ENCODE measurements at places on chromosomes 7 and 10.

- no peak for DNase-seq
Observed at GRCh38 chr7:36810032-36810431, 85.7 kb upstream of the AOAH start.

- DNase-seq = no peak
Observed at GRCh38 chr7:117937753-117938483, 64.7 kb upstream of the CTTNBP2 start.

DNA sequence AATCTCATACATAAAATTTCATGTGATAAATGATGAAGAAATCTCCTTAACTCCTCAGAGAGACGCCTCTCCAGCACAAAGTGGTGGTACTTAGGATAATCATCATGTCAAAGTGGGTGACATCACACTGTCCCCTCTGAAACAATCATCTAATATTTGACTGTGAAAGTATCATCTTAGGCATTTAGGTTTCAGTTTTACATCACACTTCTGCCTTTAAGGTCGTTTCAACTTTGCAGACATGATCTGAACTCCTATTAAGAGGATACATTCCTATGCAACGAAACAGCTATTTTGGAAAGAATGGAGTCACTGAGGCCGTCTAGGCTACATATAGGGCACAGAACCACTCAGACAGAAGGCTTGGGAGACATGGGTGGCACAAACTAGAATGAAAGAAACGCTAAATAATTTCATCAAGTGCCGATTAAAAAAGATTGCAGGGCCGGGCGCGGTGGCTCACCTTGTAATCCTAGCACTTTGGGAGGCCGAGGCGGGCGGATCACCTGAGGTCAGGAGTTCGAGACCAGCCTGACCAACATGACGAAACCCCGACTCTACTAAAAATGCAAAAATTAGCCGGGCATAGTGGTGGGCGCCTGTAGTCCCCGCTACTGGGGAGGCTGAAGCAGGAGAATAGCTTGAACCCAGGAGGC lies 2.0 kb downstream of the VOPP1 start:
- no peak for DNase-seq

DNA sequence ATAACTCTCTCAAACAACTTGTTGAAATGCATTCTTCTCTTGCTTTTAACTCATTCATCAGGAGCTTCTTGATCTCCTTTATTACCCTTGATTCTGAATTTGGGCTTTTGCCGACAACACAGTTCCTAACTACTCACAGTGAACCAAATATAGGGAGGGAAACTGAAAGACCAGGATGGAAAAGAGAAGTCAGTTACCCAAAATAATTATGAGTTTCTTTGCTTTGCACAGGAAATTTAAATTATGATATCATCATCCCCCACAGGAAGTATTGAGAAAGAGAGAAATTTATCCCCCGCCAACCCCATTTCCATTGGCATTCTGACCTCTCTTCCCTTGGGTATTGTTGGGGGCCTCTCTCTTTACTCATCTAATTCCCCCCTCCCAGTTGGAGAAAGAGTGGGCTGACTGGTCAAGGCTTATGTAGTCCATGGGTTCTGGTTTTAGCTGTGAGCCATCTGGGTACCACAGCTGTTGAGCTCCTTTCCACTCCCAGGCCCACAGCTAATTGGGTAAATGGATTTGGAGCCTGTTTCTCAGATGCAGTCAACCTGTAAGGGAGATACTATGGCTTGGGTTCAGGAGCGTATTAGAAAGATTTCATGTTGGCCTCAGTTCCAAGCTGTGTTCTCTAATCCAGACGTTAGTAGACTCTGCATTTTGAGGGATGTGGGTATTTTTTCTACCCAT lies 109.0 kb downstream of the FZD1 start:
- no peak for DNase-seq

DNA sequence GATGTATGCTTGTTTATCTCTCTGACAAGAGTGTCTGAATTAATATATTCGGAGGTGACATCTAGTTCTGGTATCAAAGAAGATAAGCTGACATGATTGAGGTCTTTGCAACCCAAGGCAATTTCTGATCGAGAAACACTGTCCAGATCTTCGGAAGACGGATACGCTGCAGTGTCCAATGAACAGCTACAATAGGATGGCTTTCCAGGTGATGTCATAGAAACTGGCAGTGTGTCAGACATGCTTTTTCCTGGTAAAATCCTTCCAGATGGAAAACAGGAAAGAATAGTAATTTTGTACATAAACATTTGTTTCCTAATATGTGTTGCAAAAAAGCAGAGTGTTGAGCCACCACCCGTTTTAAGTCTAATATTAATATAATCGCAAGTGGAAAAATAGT lies 33.4 kb downstream of the VWDE start:
- no peak for DNase-seq

DNA sequence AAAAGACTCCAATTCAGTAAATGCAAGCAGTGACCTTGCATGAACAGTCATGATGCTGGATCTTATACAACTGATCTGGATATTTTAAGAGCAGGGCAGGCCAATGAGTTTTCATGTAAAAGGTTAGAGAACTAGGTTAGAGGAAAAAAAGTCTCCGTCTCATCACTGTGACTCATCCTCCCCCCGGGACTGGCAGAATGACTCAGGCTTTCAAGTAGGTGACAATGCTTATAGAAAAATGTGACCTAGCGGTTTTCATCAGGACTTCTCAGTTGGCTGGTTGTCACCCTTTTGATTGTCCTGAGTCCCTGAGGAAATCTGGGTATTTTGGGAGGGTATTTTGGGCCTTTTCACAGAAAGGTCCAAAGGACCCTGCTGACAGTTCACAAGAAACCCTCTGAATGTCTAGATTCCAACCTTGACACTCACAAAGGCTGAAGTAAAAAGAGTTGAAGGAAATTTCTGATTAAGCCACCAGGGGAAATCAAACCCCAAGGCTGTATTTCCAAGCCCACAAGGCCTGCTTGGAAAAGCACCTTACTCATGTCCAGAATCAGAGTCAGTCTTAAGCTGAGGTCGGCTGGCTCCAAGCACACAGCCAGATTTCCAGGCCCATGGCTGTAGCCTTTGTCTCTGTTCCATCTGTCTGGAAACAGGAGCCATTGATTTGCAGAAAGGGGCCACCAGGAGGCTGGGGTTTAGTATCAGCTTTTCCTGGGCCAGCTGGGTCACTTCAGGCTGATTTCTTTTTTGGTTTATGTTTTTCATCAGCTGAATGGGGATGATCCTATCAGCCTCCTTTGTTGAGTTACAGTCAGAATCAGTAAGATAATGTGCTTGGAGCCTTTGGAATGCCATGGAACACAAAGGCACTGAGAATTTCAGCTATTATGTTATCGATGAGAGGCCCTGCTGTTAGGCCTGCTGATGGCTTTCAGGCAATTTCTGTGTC lies 226.4 kb upstream of the HABP2 start:
- no peak for DNase-seq

DNA sequence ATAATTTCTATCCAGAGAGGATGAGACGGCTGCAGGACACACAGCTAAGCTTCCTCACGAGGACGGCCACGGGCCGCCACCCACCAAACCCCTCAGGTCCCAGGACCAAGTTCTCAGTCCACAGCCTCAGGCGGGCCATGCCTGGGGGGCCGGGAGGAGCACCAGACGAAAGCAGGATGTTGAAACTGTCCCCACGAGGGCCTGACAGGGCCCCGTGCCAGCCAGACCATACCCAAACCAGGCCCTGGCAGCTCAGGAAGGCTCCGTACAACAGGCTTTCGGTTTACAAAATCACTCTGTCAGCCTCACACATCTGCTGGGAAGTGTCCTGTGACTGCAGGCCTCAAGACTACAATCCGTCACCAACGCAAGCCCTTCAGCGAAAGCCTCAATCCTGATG lies 14.5 kb downstream of the TUBGCP2 start:
- no peak for DNase-seq

DNA sequence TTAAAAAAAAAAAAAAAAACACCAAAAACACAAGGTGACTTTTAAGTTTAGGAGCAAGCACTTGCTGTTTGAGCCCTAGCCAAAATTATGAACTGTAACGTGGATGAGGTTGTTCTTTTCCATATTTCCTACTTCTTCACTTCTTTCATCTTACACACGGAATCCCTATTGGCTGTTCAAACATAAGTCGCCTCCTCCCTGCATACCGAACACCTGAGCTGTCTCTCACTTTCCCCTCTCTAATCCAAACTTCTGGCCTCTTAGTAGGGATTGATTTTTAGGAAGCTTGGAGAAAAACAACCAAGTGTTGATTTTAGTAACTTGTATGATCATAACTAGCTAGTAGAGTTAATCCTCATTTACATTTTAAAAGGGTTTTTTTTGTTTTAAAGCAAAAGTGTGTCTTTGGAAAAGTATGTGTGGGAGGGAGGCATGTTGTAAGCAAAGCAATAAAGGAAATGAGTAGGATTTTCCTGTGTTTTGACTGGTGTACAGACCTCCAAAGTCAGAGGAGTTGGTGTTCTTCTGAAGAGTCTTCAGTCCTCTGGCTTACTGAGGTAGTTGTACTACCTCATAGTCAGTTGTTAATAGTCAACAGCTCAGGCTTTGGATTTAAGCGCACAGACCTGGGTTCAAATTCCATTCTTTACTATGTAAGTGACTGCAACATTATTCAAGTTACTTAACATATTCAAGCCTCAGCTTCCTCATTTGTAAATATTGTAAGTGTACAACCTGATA lies 39.3 kb downstream of the RABGEF1 start:
- no peak for DNase-seq

DNA sequence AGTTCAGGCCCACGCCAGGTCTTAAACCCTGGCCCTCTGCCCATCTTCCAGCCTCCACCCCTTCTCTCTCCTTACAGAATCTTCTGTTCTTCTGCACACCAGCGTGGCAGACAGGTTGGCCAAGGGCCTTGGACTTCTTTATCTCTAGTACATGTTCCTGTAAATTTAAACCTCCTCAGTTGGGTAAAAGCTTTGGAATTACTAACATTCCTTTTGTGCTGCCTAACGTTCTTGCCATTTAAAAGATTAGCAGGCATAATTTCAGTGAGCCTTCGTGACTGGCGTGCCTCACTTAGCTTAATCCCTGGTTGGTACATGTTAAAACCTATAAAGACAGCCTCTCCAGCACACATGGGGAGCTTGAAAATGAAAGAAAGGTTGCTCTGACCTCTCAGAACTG lies 192.2 kb downstream of the CUX1 start:
- DNase-seq = no peak

DNA sequence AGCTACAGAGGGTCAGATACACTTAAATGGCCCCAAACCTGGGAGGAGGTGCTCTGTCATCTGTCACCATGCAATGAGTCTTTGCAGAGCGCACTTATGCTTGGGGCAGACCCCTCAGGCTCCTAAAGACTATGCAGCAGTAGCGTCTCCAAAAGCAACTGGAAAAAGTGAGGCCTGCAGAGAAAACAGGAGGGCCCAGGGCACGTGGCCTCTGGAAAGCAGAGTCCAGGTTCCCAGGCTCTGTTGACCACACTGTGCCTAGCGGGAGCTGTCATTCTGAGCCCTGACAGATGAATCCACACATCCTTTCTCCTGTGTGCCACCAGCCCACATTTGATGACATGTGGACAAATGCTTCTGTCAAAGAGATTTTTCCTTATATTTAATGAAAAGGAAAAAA lies 66.4 kb downstream of the MINDY4 start:
- DNase-seq = no peak

GRCh38 chr7:30252885-30253795 lies 31.3 kb upstream of the ZNRF2 start:
- DNase-seq = no peak

- no peak for DNase-seq
Observed at GRCh38 chr7:5502721-5503243, 79.1 kb upstream of the TNRC18 start.

DNA sequence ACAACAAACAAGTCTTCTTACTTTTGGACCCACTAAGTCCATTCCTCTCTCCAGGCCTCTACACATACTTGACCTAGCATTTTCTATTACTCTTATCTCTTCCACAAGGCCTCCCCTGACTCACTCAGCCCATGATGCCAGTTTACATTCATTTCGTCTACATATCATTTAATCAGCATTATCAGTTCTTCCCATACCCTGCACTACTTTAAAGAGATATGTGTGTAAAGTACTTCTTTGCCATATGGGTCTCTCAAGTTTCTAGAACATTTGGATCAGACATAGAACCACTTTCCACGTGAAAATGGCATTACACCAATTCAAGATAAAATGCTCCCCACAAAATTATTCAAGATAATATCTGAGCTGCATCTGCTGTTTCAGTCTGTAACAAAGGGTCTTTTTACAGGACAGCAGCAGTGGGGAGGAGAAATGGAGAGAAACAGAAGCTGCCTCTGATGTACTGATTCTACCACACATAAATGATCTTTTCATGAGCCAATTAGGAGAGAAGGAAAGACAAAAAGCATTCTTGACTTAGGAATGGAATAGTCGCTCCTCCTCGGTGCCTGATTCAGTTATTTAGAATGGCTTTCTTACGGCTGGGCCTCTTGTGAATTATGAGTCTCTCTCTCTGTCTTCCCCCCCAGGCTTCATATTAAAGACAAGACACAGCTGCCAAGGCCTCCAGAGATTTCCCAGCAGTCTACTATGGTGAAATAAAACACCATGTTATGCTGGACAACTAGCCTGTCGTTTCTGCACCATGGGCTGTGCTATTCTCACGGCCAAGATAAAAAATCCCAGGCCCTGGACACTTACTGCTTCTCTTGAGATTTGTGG lies 46.9 kb upstream of the SEPTIN7 start:
- DNase-seq = no peak

- DNase-seq = no peak
Observed at GRCh38 chr10:19592276-19592675, 224.0 kb upstream of the PLXDC2 start.

GRCh38 chr7:30906515-30907240 lies 5.0 kb upstream of the AQP1 start:
- DNase-seq = no peak

- DNase-seq = no peak
Observed at GRCh38 chr7:116829041-116829440, 33.3 kb upstream of the CAPZA2 start.

GRCh38 chr10:13784067-13784466 lies 197.3 kb downstream of the PRPF18 start:
- DNase-seq = peak; percentile 47

GRCh38 chr7:128904381-128905197 lies 5.9 kb downstream of the KCP start:
- peak; percentile 52 for DNase-seq

DNA sequence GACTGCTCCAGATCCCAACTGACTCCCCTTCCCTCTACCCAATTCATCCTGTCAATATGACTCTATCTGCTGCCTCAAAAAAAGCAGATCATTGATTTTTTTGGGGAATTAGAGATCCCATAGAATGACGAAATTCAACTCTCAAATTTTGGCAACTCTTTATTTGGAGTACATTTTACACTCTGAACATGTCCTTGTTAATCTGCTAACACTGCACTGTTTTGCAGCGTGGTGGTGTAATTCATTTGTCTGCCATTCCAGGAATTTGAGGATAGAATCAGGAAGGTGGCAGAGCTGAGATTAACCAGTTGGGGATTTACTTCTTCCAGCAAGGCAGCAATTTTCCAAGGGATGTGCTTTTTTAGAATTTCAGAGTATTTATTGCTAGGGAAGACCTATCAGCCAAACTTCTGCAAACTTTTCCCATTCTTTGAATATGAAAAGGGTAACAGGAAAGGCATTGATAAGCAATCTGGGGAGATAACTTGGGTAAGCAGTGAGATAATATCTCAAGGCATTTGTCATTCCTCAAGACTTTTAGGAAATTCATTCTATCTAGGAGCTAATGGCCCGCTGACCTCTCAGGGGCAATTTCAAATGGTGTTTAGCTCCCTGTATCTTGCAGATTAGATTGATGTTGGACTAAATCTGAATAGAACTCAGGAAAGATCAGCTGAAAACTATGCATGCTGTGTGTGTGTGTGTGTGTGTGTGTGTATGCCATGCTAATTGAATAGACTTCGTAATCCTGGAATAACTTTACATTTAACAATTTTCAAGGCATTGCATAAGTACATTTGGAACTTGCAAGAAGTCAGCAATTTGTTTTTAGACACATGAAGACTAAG lies 9.7 kb downstream of the BAMBI start:
- no peak for DNase-seq

- DNase-seq = no peak
Observed at GRCh38 chr7:107563081-107563774, 492 bp downstream of the COG5 start.
